Activated T-helper 1 cell treated with anti-CD3 and anti-CD28 coated beads, Interleukin-2, amount 50 U/mL, for 16 hours (primary cell): ENCODE measurements at places on chromosomes 5 and 9.

DNA sequence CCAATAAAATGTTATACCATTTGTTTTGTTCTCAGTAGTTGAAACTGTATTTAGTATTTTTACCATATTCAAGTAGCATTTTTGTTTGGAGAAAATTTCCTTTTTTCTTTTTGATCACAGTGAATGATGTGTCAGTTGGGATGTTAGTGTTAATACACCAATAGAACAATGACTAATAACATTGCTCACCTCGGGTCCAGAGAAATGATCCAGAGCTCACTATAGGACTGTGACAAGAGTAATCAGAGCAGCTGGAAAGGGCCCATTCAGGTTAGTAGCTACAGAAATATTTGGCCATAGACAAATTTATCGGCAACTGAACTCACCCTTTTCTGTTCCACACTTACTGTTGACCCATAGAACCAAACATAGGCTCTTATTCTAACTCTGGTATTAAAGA lies 989.2 kb downstream of the TLE4 start:
- no peak for DNase-seq

- DNase-seq: no peak
These were observed 980 bp downstream of the CCNO start for GRCh38 chr5:55232271-55232984.

DNA sequence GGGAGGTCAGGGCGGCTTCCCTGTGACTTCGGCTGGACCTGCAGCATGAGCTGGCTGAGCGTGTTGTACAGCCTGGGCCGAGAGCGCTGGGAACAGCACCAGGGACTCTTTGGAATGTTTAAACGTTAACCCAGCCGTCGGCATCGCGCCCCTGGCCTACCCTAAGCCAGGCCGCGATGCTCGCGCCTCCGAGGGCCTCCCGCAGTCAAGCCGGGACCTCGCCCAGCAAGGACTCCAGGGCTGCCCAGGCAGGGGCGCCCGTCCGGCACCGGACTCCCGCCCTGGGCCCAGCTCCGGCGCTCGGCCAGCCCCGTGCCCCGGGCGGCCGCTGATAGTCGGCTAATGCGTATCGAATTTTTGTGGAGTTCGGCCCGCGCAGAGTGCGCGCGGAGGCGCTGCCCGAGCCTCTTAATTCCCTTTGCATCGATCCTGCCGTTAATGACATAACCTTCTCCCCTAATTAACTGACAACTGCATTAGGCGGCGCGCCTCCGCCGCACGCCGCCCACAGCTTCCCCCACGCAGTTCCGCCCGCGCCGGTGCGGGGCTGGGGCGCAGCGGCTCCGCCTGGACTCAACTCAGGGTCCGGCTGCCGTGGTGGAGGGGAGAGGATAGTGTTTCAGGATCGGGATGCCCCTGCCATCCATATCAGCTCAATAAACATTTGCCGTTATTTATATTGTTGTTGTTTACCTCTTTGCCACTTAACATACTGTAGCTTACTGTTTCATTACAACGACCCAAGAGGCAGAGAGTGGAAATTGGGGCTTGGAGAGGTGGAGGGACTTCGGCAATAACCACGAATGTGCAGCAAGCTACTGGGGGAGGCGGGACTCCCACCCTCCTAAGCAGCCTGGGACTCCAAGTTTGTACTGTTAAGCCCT lies 28.8 kb upstream of the CDC23 start:
- no peak for DNase-seq

DNA sequence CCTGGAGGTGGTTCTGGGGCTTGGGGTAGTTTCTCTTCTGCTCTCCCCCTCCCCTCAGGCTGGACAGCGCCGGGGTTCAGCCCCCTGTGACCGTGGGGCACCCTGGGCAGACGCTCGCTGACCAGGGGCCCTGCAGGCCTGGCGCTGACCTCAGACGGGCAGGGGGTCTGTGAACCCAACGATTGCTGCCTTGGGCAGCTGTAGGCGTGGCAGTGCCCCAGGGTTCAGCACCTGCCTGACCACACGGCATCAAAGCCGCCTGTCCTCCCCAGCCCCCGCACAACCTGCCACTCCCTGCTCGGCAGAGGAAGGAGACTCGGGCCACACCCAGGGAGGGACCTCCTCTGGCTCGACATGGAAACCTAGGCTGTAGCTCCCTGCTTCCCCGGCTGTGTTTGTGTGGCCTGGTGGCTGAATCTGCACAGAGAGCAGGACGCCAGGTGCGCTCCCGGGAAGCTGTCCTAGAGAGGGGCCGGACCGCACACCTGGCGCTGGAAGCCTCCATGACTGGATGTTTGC lies 12.2 kb downstream of the LCN12 start:
- no peak for DNase-seq

DNA sequence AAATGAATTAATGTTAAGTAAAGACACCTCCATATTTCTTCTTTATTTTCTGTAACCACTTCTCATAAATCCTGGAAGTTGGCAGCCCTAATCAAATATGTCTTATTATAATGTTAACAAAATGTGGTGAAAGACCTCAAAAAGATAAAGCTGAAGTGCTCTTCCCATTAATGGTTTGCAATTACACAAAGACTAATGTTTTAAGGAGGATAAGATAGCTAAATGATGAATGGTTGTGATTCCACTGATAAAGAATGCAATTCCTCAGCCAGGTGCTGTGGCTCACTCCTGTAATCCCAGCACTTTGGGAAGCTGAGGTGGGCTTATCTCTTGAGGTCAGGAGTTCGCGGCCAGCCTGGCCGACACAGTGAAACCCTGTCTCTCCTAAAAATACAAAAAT lies 125.8 kb upstream of the SNX2 start:
- no peak for DNase-seq

GRCh38 chr5:160500786-160501779 lies 79.4 kb downstream of the PTTG1 start:
- no peak for DNase-seq

DNA sequence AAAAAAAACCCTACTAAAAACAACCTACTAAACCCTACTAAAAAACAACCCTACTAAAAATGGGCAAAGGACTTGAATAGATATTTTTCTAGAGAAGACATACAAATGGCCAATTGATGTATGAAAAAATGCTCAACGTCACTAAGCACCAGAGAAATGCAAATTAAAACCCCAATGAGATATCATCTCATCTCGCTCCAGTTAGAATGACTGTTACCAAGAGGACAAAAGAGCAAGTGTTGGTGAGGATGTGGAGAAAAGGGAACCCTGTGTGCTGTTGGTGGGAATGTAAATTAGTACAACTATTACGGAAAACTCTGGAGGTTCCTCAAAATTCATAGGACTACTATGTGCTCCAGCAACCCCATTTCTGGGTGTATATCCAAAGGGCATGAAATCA lies 10.8 kb downstream of the SDHA start:
- no peak for DNase-seq

DNA sequence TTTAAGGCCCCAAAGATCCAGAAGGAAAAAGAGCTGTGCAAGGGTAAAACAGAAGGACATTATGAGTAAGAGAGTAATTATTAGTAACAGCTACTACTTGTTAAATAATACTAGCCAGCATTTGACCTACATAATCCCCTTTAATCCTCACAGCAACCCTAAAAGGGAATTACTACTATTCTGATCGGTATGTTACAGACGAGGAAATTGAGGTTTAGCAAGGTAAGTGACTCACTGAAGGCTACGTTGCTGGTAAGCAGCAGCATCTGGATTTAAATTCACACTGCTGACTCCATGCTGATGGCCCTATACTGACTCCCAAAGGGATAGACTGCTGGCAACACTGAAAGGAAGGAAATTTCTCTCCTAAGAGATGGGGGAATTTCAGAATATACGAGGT lies 3.7 kb upstream of the FSD1L start:
- DNase-seq: no peak

DNA sequence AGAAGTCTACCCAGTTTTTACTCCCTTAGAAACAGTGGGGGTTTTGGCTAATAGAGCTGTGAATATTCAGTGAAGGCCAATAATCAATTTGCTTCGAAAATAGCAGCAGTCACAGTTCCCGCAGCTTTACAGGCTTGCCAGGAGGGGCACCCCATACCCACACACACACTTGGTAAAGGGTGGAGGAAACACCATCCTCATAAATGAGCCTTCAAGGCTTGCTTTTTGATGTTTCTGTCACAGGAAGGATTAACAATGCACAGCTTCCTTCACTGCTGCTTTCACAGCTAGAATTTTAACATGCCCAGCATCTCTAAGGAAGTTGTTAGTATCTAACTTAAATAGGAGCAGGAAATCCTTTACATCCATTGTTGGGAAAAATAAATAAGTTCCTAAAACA lies 1247.5 kb upstream of the C9orf72 start:
- no peak for DNase-seq

DNA sequence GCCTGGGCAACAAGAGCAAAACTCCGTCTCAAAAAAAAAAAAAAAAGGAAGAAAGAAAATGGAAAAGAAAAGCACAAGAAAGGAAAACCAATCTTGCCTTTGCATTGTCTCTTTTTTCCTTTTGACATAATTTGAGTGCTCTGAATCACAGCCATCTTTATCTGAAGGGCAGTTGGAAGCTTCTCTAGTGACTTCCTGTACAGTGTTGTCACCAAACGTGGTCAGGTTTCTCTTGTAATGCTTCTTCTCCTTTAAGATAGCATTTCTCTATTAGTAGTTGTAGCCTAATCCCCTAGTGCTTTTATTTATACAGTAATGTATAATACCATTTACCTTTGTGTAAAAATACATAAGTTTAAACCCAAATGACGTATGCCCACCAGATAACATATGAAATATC lies 18.1 kb downstream of the PRKACG start:
- no peak for DNase-seq

- no peak for DNase-seq
These were observed 16.6 kb upstream of the RALGDS start for GRCh38 chr9:133137451-133138231.

GRCh38 chr5:127813633-127814587 lies 110.7 kb downstream of the CCDC192 start:
- DNase-seq: no peak

- DNase-seq: no peak
These were observed 45.5 kb upstream of the CDC42SE2 start for GRCh38 chr5:131218392-131218791.

- DNase-seq: no peak
These were observed 153.5 kb upstream of the RAI14 start for GRCh38 chr5:34502581-34502980.

GRCh38 chr5:80714570-80715298 lies 60.0 kb upstream of the DHFR start:
- no peak for DNase-seq

DNA sequence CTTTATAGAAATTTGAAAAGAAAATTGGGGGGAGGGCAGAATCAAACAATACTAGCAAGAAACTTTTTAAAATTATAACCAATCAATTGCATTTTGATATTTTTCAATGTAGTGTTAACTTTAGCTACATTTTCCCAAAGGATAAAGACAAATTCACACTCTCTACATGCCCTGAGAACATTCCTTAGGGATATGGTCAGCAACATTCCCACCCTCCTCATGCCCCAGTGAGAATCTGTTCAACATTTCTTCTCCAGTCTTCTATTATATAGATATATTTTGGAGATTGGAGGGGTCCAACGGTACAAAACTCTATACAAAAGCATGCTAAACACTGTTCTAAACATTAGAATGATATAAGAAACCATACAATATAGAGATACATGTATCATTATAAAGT lies 11.6 kb upstream of the PRR16 start:
- no peak for DNase-seq

- DNase-seq: no peak
These were observed 178.0 kb upstream of the PIK3R1 start for GRCh38 chr5:68037546-68037945.

DNA sequence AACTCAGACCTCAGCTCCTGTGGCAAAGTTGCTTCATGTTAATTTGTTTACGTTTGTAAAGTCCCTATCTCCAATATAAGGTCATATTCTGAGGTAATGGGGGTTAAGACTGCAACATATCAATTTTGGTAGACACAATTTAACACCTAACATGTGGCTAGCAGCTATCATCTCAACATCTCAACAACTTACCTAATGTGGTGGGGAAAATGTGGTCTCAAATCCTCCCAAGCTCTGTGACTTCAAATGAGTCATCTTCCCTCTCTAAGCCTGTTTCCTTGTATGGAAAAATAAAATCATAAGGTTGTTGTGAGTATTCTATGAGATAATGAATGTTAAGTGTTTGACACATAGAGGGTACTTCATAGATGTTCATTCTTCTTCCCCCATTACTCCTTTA lies 443.3 kb downstream of the CDK5RAP2 start:
- no peak for DNase-seq

DNA sequence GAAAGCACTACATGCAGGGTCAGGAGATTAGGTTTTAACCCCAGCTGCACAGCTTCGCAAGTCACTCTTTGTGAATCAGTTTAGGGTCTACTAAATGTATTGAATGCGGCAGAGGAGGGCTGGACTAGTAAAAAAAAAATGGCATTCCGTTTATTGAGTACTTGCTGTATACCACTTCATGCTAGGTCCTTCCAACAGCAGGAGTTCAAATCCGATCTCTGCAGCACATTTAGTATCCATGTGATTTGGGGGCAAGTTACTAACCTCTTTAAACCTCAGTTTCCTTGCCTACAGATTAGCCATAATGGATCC lies 204.4 kb downstream of the SNCAIP start:
- no peak for DNase-seq

GRCh38 chr9:137308057-137308619 lies 6.1 kb upstream of the NRARP start:
- DNase-seq: no peak

DNA sequence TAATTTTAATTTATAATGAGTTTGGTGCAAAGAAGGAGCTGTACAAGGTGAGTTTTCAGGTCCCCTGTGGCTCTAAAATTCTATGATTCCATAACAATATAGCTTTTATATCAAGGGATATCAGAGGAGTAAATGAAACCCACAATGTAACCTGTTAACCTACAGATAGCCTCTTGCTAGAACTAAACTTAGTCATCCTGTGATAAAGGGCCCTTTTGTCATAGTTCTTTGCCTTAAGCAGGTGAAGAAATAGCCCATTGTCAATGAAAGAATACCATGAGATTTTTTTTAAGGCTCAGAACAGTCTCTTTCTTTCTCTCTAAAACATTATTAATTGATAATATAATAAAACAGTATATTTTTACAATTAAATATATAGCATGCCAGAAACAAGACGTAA lies 127.8 kb downstream of the NFIB start:
- no peak for DNase-seq

DNA sequence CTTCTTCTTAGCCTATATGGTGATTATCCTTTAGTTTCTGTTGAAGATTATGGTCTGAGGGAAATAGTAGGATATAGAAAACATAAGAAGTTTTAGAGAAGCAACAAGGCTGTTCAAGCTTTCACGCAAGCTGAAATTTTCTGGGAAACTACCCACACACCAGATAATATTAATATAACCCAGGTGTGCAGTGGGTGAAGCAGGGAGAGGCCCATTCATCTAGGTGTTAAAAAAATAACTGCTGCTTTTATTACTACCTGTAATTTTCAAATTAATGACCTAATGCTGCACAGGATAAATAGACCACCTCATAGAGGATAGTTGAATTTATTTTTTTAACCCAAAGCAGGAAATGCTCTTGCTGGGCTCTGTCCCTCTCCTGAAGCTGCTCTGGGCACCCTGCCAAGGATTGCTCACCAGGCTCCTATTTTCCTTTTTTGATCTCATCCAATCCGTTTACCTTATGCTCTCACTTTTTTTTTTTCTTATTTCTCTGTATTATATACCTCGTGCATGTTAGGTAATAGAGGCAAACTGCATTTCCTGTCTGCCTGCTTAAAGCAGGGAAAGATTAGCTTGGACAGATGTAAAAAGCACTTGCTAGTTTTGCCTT lies 124.3 kb upstream of the SLC12A2 start:
- DNase-seq: no peak
